Activated CD4-positive, CD25-positive, alpha-beta regulatory T cell treated with anti-CD3 and anti-CD28 coated beads, Interleukin-2, amount 50 U/mL, for 16 hours (primary cell): ENCODE measurements at places on chromosomes 3 and 15.

GRCh38 chr3:39435006-39435748, 28.7 kb downstream of the RPSA start:
- DNase-seq = no peak

DNA sequence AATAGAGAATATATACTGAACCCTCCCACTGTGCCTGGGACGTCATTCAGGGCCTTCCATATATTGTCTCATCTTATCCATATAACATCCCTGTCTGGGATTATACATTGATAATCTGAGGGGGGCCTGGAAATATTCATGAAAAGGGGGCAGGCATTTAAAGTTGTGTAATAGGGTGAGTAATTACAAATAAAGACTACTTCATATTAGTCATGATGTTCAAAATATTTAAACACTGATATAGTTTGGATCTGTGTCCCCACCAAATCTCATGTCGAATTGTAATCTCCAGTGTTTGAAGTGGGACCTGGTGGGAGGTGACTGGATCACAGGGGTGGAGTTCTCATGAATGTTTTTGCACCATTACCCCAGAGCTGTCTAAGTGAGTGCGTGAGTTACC, 97.8 kb downstream of the AQP9 start:
- no peak for DNase-seq

DNA sequence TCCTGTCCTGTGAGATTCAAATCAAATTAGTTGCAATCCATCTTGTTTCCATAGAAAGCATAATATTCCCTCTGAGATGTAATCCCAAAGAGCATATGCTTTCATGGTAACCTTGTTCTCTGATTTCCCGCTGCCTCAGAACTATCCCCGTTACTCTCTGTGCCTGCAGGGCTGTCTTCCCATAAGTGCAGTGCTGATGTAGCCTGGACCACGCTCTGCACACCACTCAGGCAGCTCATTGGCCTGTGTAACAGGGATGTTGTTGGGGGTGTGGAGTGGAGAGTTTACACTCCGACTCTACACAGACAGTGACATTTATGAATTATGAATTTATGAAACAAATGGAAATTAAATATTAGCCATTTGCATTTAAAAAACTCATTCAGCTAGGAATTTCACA, 33.6 kb upstream of the CNTN3 start:
- no peak for DNase-seq

DNA sequence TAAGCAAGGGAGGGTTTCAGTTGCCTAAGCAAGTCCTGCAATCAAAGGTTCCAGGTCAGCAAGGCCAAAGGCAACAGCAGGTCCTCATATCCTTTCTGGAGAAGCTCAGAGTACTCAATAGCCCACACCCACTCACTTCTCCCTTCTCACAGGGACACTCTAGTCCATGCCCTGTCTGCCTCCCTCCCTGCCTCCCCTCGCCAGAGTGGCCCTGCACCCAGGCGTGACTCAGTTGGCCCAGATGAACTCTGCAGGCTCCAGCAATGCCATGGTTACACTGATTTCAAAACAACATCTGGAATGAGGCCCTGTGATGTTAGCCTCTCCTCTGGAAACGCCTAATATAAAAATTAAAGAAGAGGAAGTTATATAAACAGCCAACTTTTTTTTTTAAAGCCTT, 32.9 kb downstream of the IL16 start:
- no peak for DNase-seq

DNA sequence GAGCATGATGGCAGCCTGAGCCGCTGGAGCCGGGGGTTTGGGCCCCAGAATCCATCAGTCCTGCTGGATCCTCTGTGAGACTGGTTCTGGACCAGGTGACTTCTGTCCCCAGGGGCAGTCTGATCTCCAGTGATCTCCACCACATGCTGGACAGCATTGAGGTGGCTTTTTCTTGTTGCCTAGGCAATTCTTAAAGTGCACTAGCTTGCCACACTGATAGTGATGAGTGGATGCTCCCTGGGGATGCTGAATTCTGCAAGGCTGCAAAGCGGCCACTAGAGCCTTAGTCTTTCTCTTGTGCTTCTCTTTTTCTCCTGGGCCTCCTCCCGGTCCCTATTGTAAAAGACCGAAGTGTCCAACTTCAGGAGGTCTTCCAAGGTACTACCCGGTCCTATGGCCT, 70.4 kb upstream of the ATP11B start:
- DNase-seq = no peak

DNA sequence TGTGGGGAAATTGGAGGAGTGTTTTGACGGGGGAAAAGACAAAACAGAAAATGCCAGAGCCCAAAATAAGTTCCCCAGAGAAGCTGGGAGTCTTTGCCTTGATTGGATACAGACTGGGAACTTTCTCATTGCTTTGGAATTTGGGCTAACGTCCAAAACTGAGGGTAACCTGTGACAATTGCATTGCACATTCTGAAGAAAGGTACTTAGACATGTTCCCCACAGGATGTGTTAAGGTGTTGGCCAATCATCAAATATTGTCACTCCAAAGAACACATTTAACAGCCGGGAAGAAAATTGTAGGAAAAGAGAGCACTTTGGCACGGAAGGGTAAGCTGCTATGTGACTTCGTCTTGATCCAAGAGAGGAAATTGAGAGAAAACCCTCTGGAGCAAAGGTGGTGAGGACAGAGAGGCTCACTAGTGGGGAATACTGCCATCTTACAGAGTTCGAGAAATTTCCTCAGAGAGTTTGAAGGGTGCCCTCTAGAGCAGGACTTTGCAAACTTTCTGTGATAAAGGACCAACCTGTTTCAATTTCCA, 619.5 kb upstream of the TBL1XR1 start:
- no peak for DNase-seq

GRCh38 chr15:26899658-26900057, 32.8 kb downstream of the GABRA5 start:
- DNase-seq = no peak

GRCh38 chr3:18425641-18426257, 610 bp upstream of the SATB1 start:
- peak; percentile 31 for DNase-seq

DNA sequence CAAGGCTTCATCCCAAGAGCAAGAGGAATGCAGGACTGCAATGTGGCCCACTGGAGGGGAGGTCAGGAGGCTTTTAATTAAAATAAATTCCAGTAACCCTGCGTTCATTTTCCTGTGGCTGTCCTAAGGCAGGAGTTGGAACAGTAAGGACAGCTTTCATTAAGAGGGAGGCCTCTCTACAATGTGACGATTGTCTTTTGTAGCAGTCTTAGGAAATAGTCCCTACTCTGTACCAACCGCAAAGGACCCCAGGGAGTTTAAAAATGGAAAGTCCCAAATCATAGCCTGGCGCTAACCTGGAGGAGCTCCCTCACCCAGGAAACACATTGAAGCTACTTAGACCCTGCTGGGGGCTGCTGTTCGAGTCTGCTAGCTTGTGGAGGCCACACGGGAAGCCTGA, 62.8 kb downstream of the SYNM start:
- no peak for DNase-seq

DNA sequence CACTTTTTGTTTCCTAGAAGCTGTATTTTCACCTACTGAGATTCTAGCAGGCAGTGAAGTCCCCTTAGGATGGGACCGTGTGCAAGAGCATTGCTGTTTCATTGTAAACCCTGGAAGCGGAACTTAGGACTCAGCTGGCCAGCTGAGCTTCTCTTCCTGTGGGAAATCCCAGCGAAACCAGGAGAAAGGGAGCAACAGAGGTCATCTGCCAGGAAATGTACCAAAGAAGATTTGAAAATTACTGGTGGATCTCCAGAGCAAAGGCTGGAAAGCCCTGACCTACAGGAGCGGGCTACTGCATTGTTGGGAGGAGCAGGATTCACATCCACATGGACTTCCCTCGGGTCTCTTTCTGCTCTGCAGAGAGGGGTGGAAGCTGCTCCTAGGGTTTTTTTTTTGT, 7.6 kb upstream of the ADPRH start:
- DNase-seq = no peak

DNA sequence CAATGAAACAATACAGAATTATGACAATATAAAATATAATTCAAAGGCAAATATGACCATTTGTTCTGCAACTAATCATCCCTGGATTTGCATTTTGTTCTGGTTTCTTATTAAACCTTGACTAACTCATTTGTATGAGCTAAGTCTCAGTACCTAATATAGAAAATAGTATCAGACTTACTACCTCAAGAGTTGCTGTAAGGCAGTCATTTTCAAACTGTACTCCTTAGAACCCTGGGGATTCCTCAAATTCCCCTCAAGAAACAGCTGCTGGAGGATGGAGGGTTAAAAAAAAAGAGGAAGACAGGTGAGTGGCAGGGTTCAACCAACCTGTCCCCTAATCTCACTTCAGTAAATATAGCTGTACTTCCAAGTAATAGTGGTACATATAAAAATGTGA, 11.1 kb downstream of the ZBTB11 start:
- DNase-seq = no peak

DNA sequence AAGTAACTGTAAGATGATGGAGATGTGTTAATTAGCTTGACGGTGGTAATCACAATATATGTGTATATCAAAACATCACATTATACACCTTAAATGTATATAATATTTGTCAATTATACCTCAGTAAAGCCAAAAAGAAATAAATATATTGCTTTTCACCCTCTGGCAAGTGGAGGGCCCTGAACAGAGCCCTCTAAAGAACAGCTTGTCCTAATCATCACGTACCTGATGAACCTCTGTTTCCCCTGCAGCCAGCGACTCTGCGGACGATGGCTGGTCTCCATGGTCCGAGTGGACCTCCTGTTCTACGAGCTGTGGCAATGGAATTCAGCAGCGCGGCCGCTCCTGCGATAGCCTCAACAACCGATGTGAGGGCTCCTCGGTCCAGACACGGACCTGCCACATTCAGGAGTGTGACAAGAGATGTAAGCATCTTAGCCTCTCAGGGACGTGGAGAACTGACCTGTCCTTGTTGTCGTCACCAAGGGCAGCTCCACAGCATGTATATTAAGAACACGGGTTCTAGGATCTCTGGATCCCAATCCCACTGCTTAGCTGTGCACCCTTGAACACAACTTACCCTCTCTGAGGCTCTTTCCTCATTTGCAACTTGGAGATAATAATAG, 6.3 kb downstream of the THBS1 start:
- no peak for DNase-seq

DNA sequence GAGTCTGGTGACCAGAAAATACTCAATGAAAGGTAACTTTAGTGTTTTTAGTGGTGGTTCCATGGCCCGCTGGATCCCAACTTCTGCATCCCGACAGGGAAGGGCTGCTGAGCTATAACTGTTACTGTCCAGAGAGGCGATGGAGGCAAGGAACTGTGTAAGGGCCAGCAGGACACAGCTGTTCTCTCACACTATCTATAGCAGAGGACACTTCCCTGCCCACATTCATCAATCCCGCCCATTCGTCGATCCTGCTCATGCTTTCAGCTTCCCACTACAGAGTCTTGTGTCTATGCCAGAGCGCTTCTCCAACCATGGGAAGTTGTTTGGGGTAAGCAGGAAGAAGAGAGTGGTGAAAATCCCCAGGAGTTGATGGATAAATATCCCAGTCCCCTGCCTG, 8.4 kb downstream of the COLQ start:
- DNase-seq = no peak

GRCh38 chr3:102887431-102887830, 452.6 kb downstream of the ZPLD1 start:
- no peak for DNase-seq

DNA sequence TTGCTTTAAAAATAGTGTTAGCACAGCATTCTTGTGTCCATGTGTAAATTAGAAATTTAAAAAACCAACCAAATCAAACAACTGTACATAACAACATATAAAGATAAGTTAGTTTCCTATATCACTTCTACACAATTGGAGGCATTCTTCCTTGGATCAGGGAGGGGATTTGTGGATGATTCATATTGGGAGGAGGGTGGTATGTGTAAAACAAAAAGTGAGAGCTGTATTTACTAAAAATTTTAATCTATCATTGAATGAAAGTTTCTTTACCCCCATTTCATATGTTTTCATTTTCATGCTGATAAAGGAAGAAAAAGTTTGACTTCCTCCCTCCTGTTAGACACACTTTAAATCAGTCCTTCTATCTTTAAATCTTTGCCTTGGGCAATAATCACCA, 325.0 kb downstream of the SATB1 start:
- no peak for DNase-seq

DNA sequence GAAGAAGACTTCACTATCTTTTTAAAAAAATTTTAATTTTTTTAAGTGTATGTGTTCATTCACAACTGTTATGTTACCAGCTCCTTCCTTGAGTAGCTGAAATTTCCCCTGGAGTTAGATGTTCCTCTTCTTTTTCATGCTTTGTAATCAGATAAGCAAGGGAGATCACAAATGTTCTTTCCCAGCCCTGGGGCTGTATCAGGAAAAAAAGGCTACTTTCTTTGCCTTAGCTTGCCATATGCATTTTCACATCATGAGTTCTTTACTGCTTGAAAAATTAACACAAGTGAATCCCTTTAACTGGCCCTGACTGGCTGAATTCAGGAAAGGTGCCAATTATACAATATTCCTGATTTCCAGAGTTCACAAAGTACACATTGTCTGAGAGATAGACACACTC, 353.2 kb upstream of the ATP11B start:
- DNase-seq = no peak

DNA sequence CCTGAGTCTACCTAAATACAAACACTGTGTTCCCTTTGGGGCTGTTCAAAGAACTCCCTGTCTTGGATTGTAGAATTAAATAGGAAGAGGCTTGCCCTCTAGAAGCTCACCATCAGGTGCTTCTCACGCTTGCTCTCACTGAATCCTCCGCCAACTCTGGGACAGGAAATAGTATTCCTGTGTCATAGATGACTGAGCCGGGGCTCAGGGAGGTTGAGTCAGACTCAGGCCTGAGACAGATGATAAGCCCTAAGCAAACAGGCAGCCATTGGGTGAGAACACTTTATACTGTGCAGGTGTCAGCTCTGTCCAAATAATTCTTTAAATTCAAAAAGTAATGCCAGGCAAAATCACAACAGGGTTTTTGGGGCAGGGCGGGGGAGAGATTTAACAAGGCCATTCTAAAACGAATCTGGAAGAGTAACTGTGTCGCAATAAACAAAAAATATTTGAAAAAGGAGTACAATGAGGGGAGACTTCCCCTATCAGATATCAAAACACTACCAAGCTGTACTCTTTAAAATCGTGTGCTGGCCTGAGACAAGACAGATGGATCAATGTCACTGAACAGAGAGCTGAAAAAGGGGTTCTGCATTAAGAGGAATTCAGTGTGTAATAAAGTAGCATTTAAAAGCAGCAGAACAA, 59.0 kb downstream of the EPHB3 start:
- DNase-seq = no peak

- DNase-seq = no peak
Observed at GRCh38 chr3:32335365-32336112, 56.1 kb upstream of the CMTM7 start.

GRCh38 chr15:80703965-80704364, 8.9 kb downstream of the ABHD17C start:
- DNase-seq = no peak
